Esophagus squamous epithelium (tissue), 5 donors: ENCODE measurements at places on chromosomes 6 and 20. TPM values are rescaled to one million over a fixed set of nuclear protein-coding genes. Genes with fewer than 3 reads are reported as not detected.
A peak's percentile ranks its signal among the peaks of the same experiment; 100 is the strongest.

GRCh38 chr6:39083231-39083634 lies 31.8 kb downstream of the SAYSD1 start:
- H3K27ac ChIP-seq = no peak overlapping the region
- H3K27me3 ChIP-seq = no peaks in the 10 kb centered on the region
- DNase-seq = no peak
- no peaks in the 10 kb centered on the region for H3K36me3 ChIP-seq

DNA sequence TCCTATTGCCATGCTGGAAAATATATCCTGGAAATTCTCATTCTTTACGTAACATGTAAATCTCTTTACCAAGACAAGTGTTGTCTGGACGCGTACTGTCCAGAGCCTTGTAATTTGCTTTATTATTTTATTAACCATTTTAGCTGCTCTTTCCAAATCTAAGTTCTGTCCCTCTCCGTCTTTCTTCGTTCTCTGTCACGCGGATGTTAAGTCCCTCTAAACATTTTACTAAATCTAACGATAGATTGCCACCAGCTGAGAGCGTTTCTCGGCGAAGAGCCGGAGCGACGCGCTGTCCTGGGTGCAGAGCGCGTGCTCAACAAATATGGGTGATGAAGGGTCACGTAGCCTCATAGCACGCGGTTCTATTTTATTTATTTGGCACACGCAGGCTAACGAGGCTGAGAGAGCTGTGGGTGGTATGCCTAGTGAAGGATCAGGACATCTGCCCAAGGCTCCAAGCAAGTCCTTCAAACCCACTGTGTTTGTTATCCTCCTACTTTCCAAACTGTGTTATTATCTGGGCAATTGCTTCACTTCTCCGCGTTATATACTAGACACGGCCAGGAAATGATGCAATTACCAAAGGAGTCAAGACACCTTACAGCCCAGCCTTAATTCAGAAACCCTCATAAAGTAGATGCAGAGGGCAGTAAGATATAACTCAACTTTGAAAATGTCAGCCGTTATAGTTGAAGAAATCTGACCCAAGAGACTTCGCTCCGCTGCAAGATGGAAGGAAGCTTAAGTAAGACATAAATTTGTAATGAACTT lies 10.0 kb upstream of the NCOA7 start:
- H3K4me3 ChIP-seq = peak overlapping the region; percentile 83
- H3K27ac ChIP-seq = peak overlapping the region; percentile 98
- no peaks in the 10 kb centered on the region for H3K27me3 ChIP-seq
- H3K36me3 ChIP-seq = no peaks in the 10 kb centered on the region

- no peaks in the 10 kb centered on the region for H3K36me3 ChIP-seq
- H3K4me3 ChIP-seq = no peak overlapping the region
- H3K27me3 ChIP-seq = no peaks in the 10 kb centered on the region
- DNase-seq = no peak
Observed at GRCh38 chr20:9276966-9277468, 208.1 kb downstream of the PLCB4 start.

DNA sequence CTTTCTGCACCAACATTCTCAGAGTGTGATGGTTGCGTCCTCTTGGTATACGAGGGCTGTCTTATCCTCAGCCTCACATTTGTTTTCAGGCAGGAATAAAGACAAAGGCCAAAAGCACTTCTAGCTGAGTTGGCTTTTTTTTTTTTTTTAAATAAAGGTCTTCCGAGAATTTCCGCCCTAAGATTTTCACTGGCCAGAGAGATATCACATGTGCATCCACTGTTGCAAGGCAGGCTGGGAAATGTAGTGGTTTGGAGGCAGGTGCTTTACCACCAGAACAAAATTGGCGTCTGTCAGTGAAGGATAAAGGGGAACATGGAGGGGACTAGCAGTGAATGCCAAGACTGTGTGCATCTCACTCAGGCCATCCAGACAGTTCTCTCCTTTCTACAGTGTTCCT lies 334.9 kb upstream of the SOX4 start:
- no peaks in the 10 kb centered on the region for H3K36me3 ChIP-seq
- H3K27me3 ChIP-seq = no peaks in the 10 kb centered on the region
- DNase-seq = no peak
- H3K4me3 ChIP-seq = no peak overlapping the region

- peaks cover 84% of the 10 kb centered on the region for H3K27me3 ChIP-seq
- no peak overlapping the region for H3K27ac ChIP-seq
- no peak overlapping the region for H3K4me3 ChIP-seq
- no peaks in the 10 kb centered on the region for H3K4me1 ChIP-seq
- no peak for DNase-seq
Observed at GRCh38 chr6:33853026-33853425, 49.2 kb upstream of the MLN start.

DNA sequence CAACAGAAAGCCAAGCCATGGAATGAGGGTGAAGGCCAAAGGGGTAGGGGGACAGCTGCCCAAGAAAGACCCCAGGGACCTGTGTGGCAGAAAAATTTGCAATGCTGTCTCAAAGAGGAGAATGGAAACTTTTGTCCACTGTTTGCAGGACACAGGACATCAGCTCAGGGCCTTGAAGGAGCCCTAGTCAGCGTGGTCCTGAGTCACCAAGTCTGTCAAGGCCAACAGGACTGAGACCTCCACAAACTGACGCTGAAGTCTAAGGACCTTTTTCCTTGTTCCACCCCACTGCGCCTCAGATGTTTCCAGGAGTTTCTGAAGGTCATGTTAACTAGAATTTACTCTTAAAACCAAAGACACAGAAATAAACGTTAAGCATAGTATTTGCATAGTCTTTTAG lies 31.8 kb upstream of the AVP start:
- DNase-seq = no peak
- H3K4me1 ChIP-seq = peaks cover 22% of the 10 kb centered on the region
- H3K36me3 ChIP-seq = peaks cover 4% of the 10 kb centered on the region
- H3K27me3 ChIP-seq = no peaks in the 10 kb centered on the region

DNA sequence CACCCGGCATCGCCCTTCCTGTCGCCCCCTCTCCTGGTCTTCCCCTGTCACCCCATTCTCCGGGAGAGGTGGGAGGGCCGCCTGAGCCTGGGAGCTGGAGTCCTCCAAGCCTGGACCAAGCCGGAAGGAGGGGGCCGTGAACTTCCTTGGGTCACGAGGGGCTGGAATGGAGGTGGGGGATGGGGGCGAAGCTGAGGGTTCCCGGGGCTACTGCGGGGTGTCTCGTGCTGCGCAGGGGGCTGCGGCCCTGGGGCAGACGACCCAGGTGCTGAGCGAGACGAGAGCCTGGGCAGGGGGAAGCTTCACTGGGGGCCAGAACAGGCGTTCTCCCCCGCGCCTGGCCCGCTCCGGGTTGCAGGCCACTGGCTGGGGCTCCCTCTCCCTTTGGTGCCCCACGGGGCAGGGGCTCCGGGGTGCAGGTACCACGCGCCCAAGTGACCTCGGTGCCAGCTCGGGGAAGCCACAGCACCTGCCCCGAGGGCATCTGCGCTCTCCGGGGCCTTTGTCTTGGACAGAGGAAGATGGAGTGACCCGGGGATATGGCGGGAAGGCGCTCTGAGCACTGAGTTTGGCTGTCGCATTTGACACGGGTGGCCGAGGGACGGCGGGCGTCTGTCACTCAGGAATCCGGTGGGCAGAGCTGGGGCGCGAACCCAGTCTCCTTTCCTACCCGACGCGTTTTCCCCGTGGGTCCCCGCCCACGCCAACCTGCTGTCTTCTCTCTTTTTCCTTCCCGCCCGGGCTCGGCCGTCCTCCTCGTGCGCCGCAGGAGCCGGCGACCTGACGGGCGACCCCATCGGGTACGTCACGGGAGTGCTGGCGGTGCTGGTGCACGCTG lies 1.2 kb downstream of the SLC35D3 start:
- peaks cover 25% of the 10 kb centered on the region for H3K27me3 ChIP-seq
- DNase-seq = no peak
- H3K36me3 ChIP-seq = no peaks in the 10 kb centered on the region
- no peak overlapping the region for H3K27ac ChIP-seq

- no peaks in the 10 kb centered on the region for H3K36me3 ChIP-seq
- no peak overlapping the region for H3K4me3 ChIP-seq
- no peaks in the 10 kb centered on the region for H3K4me1 ChIP-seq
- no peaks in the 10 kb centered on the region for H3K27me3 ChIP-seq
- DNase-seq = no peak
- H3K27ac ChIP-seq = no peak overlapping the region
Observed at GRCh38 chr20:11445891-11446290, 471.8 kb upstream of the BTBD3 start.

DNA sequence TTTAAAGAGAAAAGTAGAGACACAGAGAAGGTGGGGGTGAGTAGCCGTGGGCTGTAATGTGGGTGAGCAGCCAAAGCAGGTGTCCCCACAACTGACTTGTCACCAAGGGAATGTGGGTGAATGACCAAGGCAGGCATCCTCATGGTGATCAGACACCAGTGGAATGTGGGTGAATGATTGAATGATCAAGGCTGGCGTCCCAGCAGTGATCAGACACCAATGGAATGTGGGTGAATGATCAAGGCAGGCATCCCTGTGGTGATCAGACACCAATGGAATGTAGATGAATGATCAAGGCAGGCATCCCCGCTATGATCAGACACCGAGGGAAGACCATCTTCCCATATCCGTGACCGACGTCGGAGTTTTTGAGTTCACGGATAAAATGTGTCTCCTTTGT lies 49.8 kb upstream of the OR14J1 start:
- no peaks in the 10 kb centered on the region for H3K27me3 ChIP-seq
- no peaks in the 10 kb centered on the region for H3K4me1 ChIP-seq
- no peak overlapping the region for H3K4me3 ChIP-seq
- DNase-seq = no peak
- no peak overlapping the region for H3K27ac ChIP-seq

DNA sequence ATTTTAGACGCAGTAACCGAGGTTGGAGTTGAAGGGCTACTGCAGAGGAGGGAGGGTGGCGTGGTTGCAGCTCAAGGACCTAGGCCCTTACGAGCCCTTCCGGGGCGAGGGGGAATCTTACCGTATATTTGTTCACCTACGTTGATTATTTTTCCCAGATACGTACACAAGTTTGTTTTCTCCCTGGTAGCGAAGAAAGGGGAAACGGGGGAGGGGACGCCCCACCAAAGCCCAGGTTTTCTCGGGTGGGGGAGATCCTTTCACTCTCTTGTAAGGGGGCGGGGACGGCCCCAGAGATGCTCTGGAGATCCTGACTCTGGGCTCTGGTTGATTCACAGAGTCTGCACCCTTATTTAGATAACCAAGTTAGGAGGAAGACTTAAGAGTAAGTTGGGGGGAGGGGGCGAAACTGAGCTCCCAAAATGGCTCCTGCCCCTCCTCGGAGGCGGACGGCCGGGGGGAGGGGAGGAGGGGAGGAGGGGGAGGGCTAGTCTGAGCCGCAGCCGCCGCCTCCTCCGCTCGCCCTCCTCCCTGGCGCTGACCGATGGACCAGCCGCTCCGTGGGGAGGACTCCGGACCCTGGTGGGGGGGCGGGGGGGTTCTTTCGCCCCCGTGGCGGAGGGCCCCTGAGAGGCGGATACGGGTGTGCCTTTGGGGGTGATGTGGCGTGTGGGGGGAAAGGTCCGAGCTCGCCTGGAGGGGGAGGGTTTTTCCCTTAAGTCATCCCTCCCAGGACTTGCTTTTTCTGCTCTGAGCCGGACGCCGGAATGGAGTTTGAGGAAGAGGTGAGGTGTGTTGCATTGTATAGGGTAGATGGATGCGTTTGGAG lies 2.2 kb downstream of the BRD2 start:
- no peak for DNase-seq
- no peaks in the 10 kb centered on the region for H3K27me3 ChIP-seq
- peak overlapping the region; percentile 100 for H3K27ac ChIP-seq
- H3K4me1 ChIP-seq = peaks cover 26% of the 10 kb centered on the region
- H3K36me3 ChIP-seq = peaks cover 28% of the 10 kb centered on the region

DNA sequence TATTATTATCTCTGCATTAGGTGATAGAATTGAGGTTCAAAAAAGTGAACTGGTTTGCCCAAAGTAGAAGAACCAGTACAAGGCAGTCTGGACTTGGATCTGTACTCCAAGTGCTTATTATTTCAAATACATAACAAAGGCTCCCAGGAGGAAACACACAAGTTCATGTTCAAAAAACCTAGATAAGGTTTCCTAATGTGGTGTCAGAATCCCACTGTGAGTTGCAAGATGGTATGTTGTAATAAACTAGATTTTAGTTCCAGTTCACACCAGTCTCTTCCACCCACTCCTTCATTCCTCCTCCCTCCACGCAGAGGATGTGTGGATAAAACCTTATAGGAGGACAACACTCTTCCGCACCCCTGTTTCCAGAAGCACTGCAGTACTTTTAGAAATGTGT lies 42.8 kb downstream of the KIAA0319 start:
- no peak overlapping the region for H3K27ac ChIP-seq
- H3K4me1 ChIP-seq = no peaks in the 10 kb centered on the region
- H3K27me3 ChIP-seq = no peaks in the 10 kb centered on the region
- no peak overlapping the region for H3K4me3 ChIP-seq
- H3K36me3 ChIP-seq = no peaks in the 10 kb centered on the region
- no peak for DNase-seq

- H3K4me3 ChIP-seq = no peak overlapping the region
- no peaks in the 10 kb centered on the region for H3K36me3 ChIP-seq
- no peaks in the 10 kb centered on the region for H3K27me3 ChIP-seq
- no peak overlapping the region for H3K27ac ChIP-seq
Observed at GRCh38 chr6:158321960-158322359, 9.7 kb downstream of the TULP4 start.

DNA sequence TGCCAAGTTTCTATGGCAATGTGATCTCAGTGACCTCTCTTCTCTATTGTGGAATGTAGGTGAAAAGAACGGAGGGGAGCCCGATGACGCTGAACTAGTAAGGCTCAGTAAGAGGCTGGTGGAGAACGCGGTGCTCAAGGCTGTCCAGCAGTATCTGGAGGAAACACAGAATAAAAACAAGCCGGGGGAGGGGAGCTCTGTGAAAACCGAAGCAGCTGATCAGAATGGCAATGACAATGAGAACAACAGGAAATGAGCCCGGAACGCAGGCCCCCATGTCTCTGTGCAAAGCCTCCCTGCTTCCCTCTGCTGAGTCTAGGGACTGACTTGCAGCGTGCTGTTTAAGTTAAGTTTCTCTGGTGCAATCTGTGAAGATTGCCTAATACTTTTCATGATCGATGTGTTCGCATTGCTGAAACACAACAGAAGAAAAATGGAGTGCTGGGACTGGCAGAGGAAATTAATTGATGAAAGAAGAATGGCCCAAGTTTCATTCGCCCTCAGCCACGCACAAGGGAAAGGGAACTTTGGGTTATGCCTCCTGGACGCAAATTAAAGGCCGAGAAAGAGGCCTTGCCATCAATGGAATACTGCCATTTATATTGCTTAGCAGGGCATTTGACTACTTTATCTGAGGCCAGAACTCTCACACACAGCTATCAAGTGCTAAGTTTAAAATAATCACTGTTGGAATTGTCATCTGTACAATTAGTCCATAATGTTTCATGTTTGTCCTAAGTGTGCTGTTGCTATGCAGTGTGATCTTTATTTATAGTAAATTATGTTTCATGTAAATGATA lies 146.4 kb downstream of the AKAP7 start:
- DNase-seq = no peak
- H3K27ac ChIP-seq = no peak overlapping the region
- no peaks in the 10 kb centered on the region for H3K27me3 ChIP-seq
- H3K36me3 ChIP-seq = no peaks in the 10 kb centered on the region

- no peak overlapping the region for H3K27ac ChIP-seq
- H3K4me3 ChIP-seq = no peak overlapping the region
- H3K4me1 ChIP-seq = no peaks in the 10 kb centered on the region
- no peaks in the 10 kb centered on the region for H3K36me3 ChIP-seq
- DNase-seq = no peak
Observed at GRCh38 chr6:79731471-79731870, 100.3 kb downstream of the SH3BGRL2 start.

The FAM83C gene
- total RNA-seq = 29.5 TPM

The ZC3H12D gene
- 0.95 TPM for total RNA-seq

The CST5 gene
- total RNA-seq = not detected

The TNNC2 gene
- not detected for total RNA-seq

The TRAPPC3L gene
- total RNA-seq = not detected

The ANKRD6 gene
- total RNA-seq = 5.8 TPM
